ENCODE measurements at places on chromosomes 4 and X.

DNA sequence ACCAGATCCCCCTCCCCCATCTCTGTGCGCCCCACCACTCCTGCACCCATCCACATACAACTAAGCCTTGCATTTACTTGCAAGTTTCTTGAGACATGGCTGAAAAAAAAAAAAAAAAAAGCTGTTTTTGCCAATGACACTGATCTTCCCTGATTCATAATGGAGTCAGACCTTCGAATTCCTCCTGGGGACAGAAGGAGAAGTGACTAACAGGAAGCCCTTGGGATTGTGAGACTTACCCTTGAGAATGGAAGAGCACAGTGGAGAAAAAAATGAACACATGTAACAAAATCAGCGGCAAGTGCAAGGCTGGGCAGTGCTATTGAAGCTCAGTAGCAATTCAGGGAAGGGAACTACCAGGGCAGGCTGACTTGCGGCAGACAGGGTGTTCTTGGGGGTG lies 288.4 kb downstream of the BCOR start:
- no peak for DNase-seq

- no peak for DNase-seq
Observed at GRCh38 chrX:112669824-112670223, 9.9 kb downstream of the LHFPL1 start.

GRCh38 chr4:66629927-66630326 lies 915.4 kb downstream of the CENPC start:
- DNase-seq: no peak

- DNase-seq: no peak
Observed at GRCh38 chr4:176054942-176055341, 10.7 kb upstream of the WDR17 start.

DNA sequence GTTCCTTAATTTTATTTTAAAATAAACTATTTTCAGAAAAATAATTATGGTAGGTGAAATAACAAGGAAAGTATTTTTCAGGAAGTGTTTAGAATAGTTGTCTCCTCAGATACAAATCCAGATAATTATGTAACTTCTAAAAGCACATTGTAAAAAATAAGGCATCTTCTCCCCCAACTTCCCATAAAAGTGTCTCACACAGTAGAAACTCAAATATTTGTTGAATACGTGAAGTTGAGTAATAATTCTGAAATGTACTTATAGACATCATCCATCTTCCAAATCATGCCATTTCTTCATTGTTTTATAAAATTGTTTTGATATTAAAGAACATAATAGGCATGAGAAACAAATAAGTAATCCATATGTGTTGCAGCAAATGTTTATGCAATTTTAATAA lies 18.0 kb downstream of the SHISA3 start:
- no peak for DNase-seq

GRCh38 chr4:101289306-101289705 lies 58.0 kb downstream of the PPP3CA start:
- no peak for DNase-seq

DNA sequence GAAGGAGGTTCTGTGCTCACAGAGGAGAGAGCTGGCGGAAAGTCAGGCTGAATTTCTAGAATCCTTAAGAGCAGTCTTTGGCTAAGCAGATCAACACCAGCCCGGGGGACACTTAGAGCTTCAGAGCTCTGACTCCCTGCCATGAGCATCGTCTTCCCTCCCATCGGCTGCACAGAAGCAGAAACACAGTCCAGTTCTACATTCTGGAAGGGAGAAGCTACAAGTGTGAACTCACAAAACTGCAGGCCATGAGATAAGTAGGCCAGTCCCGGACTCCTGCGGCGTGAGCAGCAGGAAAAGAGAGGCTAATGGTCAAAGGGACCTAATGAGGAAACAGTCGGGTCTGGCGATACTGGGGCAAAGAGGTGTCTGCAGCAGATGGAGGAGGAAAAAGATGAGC lies 211.5 kb downstream of the DHX15 start:
- no peak for DNase-seq

GRCh38 chrX:24448762-24449250 lies 16.3 kb upstream of the PDK3 start:
- no peak for DNase-seq

GRCh38 chr4:89658701-89659024 lies 178.3 kb downstream of the SNCA start:
- DNase-seq: no peak

GRCh38 chr4:174156239-174156826 lies 127.1 kb downstream of the FBXO8 start:
- peak; percentile 56 for DNase-seq

DNA sequence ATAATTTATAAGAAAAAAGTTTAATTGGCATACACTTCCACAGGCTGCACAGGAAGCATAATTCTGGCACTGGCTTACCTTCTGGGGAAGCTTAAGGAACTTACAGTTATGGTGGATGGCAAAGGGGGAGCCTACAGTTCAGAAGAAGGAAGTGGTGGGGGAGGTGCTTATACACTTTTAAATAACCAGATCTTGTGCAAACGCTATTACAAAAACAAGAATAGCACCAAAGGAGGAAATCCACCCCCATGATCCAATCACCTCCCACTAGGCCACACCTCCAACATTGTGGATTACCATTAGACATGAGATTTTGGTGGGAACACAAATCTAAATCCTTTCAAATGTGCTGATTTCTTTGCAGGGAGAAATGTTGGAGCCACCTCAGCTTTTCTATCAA lies 287.7 kb downstream of the CPXCR1 start:
- no peak for DNase-seq

GRCh38 chr4:69522554-69522953 lies 26.8 kb upstream of the UGT2B4 start:
- DNase-seq: no peak

DNA sequence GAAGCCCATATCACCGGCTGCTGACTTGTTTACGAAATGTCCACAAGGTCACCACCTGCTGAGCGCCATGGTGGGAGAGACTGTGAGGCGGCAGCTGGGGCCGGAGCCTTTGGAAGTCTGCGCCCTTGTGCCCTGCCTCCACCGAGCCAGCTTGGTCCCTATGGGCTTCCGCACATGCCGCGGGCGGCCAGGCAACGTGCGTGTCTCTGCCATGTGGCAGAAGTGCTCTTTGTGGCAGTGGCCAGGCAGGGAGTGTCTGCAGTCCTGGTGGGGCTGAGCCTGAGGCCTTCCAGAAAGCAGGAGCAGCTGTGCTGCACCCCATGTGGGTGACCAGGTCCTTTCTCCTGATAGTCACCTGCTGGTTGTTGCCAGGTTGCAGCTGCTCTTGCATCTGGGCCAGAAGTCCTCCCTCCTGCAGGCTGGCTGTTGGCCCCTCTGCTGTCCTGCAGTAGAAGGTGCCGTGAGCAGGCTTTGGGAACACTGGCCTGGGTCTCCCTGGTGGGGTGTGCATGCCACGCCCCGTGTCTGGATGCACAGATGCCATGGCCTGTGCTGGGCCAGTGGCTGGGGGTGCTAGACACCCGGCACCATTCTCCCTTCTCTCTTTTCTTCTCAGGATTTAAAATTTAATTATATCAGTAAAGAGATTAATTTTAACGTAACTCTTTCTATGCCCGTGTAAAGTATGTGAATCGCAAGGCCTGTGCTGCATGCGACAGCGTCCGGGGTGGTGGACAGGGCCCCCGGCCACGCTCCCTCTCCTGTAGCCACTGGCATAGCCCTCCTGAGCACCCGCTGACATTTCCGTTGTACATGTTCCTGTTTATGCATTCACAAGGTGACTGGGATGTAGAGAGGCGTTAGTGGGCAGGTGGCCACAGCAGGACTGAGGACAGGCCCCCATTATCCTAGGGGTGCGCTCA lies 8.7 kb upstream of the MSANTD1 start:
- DNase-seq: peak; percentile 77

DNA sequence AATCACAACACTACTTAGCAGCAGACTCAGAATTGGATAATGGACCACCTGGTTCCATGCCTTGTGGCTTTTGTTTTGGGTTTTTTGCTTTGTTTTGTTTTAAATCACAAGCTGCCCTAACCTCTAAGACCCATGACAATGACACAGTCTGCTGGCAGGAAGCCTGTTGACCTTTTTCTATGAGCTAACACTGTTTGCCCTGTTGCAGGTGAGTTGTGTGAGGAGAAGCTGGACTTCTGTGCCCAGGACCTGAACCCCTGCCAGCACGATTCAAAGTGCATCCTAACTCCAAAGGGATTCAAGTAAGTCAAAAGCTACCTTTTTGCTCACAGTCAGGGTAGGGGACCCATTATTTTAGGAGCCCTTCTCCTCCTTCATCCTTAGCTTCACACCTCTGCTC lies 110.8 kb upstream of the PACRGL start:
- DNase-seq: no peak

DNA sequence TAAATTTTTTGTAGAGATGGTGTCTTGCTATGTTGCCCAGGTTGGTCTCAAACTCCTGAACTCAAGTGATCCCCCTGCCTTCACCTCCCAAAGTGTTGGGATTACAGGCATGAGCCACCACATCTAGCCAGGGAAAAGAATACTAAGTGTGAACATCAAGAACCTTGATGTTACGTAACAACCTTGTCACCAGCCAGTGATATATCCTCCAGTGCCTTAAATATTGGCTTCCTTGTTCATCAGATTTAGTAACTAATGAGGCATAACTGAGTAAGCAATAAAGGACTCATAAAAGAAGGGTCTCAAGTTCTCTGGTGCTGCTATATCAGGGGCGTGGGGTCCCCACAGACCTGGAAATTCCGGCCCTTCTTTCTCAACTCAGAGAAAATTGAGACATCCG lies 60.5 kb upstream of the ENPEP start:
- DNase-seq: no peak

DNA sequence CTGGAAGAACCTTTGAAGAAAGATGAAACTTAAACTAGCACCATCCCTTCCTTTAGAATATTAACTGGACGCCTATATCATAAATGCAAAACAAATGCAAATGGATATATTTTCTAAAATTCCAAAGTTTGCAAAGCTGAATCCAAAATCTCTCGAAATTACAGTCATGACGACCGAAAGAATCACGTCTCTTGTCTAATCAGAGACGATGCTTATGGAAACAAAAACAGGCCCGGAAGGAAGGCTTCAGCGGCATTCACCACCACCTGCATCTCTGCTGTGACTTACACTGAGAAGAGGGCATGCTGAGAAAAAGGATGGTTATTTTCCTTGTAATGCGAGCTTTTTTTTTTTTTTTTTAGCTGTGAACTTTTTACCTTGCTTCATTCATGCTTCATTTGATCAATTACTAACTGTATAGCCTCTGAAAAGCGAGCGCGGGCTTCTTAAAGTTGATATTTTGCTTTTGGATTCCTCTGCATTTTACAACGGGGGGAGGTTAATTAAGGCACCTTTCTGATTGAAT lies 209.3 kb downstream of the SOWAHB start:
- DNase-seq: no peak

DNA sequence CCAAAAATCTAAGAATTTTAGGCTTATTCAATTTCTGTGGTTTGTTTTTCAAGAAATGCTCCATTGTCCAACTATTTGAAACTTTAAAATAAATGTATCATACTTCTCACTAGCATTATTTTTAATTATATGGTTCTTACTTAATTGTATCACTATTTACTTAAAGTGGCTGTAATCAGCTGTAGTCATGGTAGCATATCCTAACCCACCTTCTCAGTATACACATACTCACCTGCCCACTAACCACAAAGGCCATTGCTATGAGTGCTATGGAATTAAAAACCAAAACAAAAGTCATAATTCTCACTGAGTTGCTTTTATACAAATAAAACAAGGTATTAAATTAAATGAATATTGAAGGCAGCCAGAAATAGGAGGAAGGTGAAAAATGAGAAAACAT lies 5.0 kb downstream of the FBXO8 start:
- no peak for DNase-seq

DNA sequence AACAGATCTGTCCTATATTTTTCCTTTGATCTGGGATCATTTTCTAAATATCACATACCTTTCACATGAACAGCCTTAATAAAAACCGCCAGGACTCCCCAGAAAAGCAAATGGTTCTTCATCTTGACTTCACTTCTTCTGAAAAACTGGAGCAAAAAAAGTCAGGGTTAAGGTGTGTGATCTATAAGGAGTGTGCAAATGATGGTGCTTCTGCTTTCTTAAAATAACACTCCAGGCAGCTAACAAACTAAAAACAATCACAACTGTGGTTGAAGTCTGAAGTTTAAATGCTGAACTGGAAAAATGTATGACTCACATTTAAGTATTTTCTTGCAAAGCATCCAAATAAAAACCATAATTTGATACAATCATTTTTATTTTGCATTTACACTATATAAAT lies at the start of gene JCHAIN:
Gene JCHAIN (minus strand): TSS at position 140 of the 400 bp plus-strand sequence. CDS start 18 bp downstream, at position 122.
- no peak for DNase-seq

- DNase-seq: no peak
Observed at GRCh38 chr4:256492-256891, 48.8 kb downstream of the ZNF732 start.

DNA sequence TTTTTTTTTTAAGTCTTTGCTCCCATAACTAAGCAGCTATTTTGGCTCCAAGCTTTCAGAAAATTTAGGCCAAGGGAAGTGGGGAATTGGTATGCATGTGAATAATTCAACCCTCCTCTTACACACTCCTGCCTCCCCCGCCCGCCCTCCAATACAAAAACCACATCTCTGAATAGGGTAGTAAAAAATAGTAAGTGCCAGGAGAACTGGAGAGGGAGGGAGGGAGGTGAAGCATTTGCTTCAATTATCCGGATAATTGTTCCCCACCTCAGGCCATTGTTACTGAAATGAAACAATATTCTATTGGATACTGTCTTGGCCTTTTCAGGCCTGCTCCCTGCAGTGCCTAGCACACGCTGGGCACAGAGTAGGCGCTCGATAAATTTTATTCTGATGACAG lies 5.5 kb upstream of the GSX2 start:
- no peak for DNase-seq

GRCh38 chrX:49991758-49992157 lies 69.4 kb downstream of the CLCN5 start:
- DNase-seq: no peak

DNA sequence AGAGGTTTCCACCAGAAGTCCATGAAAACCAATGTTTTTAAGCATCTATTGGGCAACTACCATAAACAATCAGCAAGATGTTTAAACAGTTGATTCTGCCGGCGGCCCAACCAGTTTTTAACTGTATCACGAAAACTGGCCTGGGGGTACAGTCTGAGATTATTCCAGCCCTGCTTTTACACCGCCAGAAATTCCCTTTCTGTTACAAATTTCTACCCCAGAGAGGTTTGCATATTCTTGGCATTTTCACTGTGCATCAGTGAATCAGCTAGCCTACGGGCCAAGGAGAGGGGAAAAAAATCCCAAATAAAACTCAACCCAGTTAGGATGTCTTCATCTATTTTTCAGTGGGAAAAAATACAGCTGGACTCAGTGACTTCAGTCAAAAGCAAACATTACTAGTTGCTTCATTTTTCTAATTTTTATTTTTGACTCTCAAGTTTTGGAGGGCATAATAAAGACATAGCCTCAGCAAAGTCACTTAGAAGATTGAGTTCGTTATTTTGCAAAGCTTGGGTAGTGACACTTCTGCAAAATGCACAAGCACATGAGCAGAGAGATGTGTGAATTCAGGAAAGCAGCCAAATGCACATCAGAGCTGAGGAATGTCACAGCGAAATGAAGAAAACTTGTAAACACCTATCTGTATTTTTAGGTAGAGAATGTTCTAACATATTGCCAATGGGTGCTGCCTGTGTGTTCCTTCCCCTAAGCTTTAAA lies 167.8 kb upstream of the GK2 start:
- DNase-seq: no peak

All from NCI-H510A treated with DMSO at 0.1 percent for 48 hours (cell line).